PC-3 (cell line): ENCODE measurements at places on chromosomes 13 and 19. TPM values are rescaled to one million over a fixed set of nuclear protein-coding genes. Genes with fewer than 3 reads are reported as not detected.

GRCh38 chr19:58450856-58451357, 515 bp upstream of the ZNF324B start:
- no peaks in the 10 kb centered on the region for H3K36me3 ChIP-seq
- H3K27me3 ChIP-seq = no peaks in the 10 kb centered on the region
- DNase-seq = peak; percentile 51
- peak overlapping the region; percentile 74 for H3K4me3 ChIP-seq
- no peak overlapping the region for H3K27ac ChIP-seq

GRCh38 chr19:41376241-41376997, at the start of gene TMEM91:
TMEM91 (plus strand) TSS chr19:41376533; CDS start chr19:41378310, 1,777 bp downstream.
- no peaks in the 10 kb centered on the region for H3K4me1 ChIP-seq
- no peak for DNase-seq
- H3K27me3 ChIP-seq = no peaks in the 10 kb centered on the region
- no peaks in the 10 kb centered on the region for H3K36me3 ChIP-seq
- H3K4me3 ChIP-seq = no peak within 1 kb of the TSS

DNA sequence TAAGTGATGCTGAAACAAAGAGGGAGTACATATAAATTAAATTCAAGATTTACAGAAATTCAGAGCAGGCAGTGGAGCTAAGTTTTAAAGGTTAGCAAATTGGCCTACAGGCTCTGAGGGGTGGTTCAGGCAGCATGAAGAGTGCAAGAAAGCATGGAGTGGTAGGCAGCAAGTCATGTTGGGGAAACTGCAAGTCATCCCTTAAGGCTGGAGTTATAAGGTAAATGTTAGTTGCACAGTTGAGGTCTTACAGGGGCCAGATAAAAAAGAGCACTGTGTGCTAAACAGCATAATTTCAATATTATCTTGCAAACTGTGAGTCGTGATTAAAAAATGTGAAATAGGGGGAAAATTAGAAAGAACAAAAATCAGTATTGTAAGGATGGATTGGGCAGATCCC, 106.2 kb downstream of the VWA8 start:
- no peaks in the 10 kb centered on the region for H3K4me1 ChIP-seq
- no peak overlapping the region for H3K27ac ChIP-seq
- H3K36me3 ChIP-seq = no peaks in the 10 kb centered on the region
- no peaks in the 10 kb centered on the region for H3K27me3 ChIP-seq
- H3K4me3 ChIP-seq = no peak overlapping the region

DNA sequence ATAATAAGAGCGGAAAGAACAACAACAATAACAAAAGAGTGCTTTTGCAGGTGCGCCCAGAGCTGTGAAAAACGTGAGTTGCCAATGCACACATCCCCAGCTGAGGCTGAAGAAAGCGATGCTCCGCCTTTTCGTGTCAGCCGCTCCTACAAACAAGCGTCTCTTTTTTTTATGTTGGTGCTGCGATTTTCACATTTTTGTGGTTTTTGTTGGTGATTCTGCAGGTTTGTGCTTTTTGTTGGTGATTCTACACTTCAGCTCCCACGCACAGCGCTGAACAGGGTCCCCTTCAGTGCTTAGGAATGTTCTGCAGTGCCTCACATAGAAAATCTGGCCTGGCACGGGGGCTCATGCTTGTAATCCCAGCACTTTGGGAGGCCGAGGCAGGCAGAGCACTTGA, 7.3 kb upstream of the SBK3 start:
- no peak overlapping the region for H3K4me3 ChIP-seq
- no peaks in the 10 kb centered on the region for H3K36me3 ChIP-seq
- DNase-seq = no peak
- peaks cover 19% of the 10 kb centered on the region for H3K4me1 ChIP-seq
- H3K27me3 ChIP-seq = no peaks in the 10 kb centered on the region

DNA sequence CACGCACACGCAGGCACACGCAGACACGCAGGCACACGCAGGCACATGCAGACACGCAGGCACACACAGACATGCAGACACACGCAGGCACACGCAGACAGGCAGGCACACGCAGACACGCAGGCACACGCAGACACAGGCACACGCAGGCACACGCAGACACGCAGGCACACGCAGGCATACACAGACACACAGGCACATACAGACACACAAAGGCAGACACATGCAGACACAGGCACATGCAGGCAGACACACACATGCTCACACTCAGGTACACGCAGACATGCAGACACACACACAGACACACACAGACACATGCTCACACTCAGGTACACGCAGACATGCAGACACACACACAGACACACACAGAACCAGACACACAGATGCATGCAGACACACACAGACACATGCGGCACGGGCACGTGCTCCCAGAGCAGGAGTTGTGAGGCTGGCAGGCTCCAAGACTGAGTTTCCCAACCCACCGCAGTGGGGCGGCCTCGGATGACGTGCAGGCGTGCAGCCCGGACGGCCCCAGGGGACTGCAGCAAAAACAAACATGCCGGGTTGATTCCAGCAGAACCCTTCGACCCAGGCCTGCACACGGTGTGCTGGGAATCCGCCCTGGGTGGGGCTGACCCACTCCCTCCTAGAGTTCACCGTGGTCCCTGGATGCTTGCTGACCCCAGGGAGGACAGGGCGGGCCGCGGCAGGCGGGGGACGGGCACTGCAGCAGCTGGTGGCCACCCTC, 100.0 kb downstream of the GADD45B start:
- no peak overlapping the region for H3K27ac ChIP-seq
- H3K36me3 ChIP-seq = no peaks in the 10 kb centered on the region
- H3K27me3 ChIP-seq = no peaks in the 10 kb centered on the region
- H3K4me3 ChIP-seq = no peak overlapping the region
- peaks cover 22% of the 10 kb centered on the region for H3K4me1 ChIP-seq

GRCh38 chr19:801861-802497, 4.7 kb downstream of the PTBP1 start:
- no peak for DNase-seq
- H3K4me3 ChIP-seq = peak overlapping the region; percentile 88; the same call in 1 of the 2 replicates
- H3K27ac ChIP-seq = no peak overlapping the region
- H3K4me1 ChIP-seq = peaks cover 26% of the 10 kb centered on the region

DNA sequence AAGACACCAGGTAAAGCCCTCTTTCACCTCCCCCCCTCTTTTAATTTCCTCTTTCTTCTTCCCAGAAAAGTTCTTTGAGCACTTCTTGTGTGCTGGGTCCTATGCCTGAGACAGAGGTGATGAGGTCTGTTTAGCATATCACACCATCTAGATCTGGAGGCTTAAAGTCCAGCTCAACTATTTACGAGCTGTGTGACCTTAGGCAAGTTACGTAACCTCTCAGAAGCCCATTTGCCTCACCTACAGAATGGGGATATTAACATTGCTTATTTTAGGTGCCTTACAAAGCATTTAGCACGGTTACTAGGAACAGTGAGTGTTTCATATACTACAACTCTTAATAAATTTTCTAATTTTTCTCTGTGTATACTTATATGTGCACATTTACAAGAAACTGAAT, 47.7 kb downstream of the ADGRE1 start:
- peaks cover 16% of the 10 kb centered on the region for H3K27me3 ChIP-seq
- H3K27ac ChIP-seq = no peak overlapping the region
- H3K36me3 ChIP-seq = no peaks in the 10 kb centered on the region
- H3K4me3 ChIP-seq = no peak overlapping the region
- no peak for DNase-seq
- H3K4me1 ChIP-seq = no peaks in the 10 kb centered on the region

DNA sequence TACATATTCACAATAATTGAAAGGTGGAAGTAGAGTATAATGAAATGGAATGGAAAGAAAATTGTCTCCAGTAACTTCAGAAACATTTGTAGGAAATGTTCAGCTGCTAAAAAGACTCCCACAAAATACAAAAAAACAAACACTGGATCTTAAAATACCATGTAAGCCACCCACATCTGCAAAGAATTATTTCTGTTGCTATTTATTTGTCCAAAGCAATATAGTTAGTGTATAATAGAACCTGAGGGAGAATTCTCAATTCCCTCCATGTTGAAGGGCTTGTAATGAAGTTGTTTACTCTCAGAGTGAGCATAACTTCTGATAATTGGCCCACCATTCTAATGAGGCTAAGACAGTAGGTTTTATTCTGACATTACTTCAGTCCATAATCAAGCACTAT, 37.4 kb upstream of the KLF12 start:
- H3K36me3 ChIP-seq = no peaks in the 10 kb centered on the region
- H3K4me3 ChIP-seq = no peak overlapping the region
- no peak for DNase-seq
- H3K27ac ChIP-seq = no peak overlapping the region

DNA sequence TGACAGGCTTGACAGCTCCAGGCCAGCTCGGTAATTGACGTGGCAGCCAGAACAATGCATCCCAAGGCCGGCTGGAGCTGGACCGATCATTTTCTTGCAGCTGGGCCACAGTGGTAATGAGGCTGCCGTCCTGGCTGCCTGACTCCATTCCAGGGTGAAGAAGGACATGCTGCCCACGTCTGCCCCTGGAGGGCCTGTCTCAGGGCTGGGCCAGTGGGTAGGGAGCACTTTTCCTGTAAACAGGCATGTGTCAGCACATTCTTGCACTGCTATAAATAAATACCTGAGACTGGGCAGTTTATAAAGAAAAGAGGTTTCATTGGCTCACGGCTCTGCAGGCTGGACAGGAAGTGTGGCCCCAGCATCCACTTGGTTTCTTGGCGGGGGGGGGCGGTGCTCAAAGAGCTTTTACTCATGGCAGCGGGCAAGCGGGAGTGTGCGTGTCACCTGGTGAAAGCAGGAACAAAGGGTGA, 38.1 kb upstream of the KCTD15 start:
- H3K27me3 ChIP-seq = peaks cover 12% of the 10 kb centered on the region; the same call in 1 of the 2 replicates
- H3K36me3 ChIP-seq = no peaks in the 10 kb centered on the region
- no peaks in the 10 kb centered on the region for H3K4me1 ChIP-seq
- no peak for DNase-seq
- H3K4me3 ChIP-seq = no peak overlapping the region

DNA sequence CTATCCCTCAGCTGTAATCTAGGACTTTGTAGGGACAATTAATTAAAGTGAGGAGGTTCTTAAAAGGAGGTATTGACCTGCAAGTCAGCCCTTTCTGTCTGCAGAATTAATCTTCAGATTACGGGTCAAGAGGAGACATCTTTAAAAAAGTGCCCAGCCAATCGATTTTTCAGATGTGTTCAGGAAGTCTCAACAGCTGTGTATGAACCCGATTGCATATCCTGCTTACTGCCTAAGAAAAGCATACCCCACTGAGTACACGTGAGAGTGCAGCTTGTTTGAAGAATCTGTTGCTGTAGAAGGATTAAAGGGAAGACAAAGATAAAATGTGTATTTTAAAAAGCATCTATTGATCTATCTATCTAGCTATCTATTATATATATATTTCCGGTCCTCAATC, 1194.5 kb downstream of the UQCRFS1 start:
- H3K27me3 ChIP-seq = no peaks in the 10 kb centered on the region
- H3K4me1 ChIP-seq = no peaks in the 10 kb centered on the region
- DNase-seq = no peak
- H3K4me3 ChIP-seq = no peak overlapping the region
- no peaks in the 10 kb centered on the region for H3K36me3 ChIP-seq

GRCh38 chr13:23007426-23007825, 173.4 kb upstream of the SGCG start:
- no peak for DNase-seq
- H3K4me1 ChIP-seq = no peaks in the 10 kb centered on the region
- no peak overlapping the region for H3K27ac ChIP-seq
- H3K27me3 ChIP-seq = no peaks in the 10 kb centered on the region

DNA sequence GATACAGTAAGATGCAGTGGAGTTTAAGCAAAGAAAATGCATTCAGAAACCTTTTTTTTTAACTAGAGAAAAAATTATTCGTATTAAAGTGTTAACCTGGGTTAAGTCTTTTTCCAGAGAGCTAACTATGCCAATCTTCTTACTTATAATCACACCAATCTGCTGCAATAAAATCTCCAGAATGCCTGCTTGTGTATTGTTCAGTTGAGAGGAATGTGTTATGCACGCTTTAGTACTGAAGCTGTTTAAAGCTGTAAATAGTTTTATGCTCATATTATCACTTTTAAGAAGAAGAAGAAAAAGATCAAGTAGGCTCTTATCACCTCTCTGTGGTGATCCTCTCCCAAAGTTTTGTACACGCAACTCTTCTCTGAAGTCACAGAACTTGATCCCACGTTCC, 528.7 kb downstream of the RFC3 start:
- H3K36me3 ChIP-seq = no peaks in the 10 kb centered on the region
- no peaks in the 10 kb centered on the region for H3K27me3 ChIP-seq
- no peak for DNase-seq
- H3K4me3 ChIP-seq = no peak overlapping the region
- H3K27ac ChIP-seq = peak overlapping the region; percentile 96

- H3K36me3 ChIP-seq = no peaks in the 10 kb centered on the region; the same call in 1 of the 2 replicates
- H3K27ac ChIP-seq = no peak overlapping the region
- H3K27me3 ChIP-seq = no peaks in the 10 kb centered on the region
- no peak overlapping the region for H3K4me3 ChIP-seq
- H3K4me1 ChIP-seq = peaks cover 6% of the 10 kb centered on the region; the same call in 1 of the 2 replicates
Measured at GRCh38 chr13:75217949-75218348, 264.0 kb downstream of the TBC1D4 start.

GRCh38 chr19:29450306-29450705, 75.5 kb upstream of the VSTM2B start:
- no peak overlapping the region for H3K27ac ChIP-seq
- no peak for DNase-seq
- H3K4me3 ChIP-seq = no peak overlapping the region
- no peaks in the 10 kb centered on the region for H3K4me1 ChIP-seq

DNA sequence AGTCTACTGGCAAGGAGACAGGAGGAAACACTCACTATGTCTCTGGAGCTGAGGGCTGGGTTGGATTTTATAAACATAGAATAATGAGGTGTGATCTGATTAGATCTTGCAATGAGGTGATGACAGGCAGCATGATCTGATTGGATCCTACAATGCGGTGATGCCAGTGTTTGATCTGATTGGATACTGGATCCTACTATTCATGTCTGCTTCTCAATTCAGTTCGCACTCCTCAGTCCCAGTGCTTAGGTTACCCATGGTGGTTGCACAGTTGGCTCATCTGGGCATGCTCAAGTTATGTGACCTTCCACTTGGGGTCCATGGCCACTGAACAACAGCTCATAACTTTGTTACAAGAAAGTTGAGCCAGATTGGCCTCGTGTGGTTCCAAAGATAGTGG, 469.5 kb downstream of the TSHZ3 start:
- DNase-seq = no peak
- H3K36me3 ChIP-seq = no peaks in the 10 kb centered on the region
- H3K27ac ChIP-seq = no peak overlapping the region
- no peaks in the 10 kb centered on the region for H3K4me1 ChIP-seq

GRCh38 chr19:50053119-50053518, 27.3 kb downstream of the ZNF473 start:
- H3K4me1 ChIP-seq = peaks cover 5% of the 10 kb centered on the region
- no peak overlapping the region for H3K27ac ChIP-seq
- H3K27me3 ChIP-seq = peaks cover 17% of the 10 kb centered on the region; the same call in 1 of the 2 replicates
- 0 out of 2 replicates have a peak, but pooled peaks cover 3% of the 10 kb centered on the region for H3K36me3 ChIP-seq
- no peak overlapping the region for H3K4me3 ChIP-seq

GRCh38 chr19:48490981-48491792, 20.4 kb downstream of the LMTK3 start:
- peak; percentile 29 for DNase-seq
- no peak overlapping the region for H3K4me3 ChIP-seq
- no peaks in the 10 kb centered on the region for H3K36me3 ChIP-seq
- peaks cover 28% of the 10 kb centered on the region for H3K4me1 ChIP-seq
- H3K27ac ChIP-seq = no peak overlapping the region
- no peaks in the 10 kb centered on the region for H3K27me3 ChIP-seq

The PLK5 gene
- not detected in 2 replicates for total RNA-seq

The PABPC3 gene
- total RNA-seq = 0.17 and 0.26 TPM in 2 replicates

The ZNF544 gene
- total RNA-seq = 73.7 and 115 TPM in 2 replicates

The ZNF793 gene
- total RNA-seq = not detected in 2 replicates

The LGALS7 gene
- total RNA-seq = not detected in 2 replicates

The ZNF730 gene
- 0.86 and 1.2 TPM in 2 replicates for total RNA-seq

The CEACAM4 gene
- total RNA-seq = not detected in 2 replicates

The SLC7A10 gene
- total RNA-seq = not detected in 2 replicates
